ENCODE measurements at places on chromosomes 7 and 10.

GRCh38 chr7:148625342-148625741, 34.8 kb downstream of the C7orf33 start:
- DNase-seq: no peak

DNA sequence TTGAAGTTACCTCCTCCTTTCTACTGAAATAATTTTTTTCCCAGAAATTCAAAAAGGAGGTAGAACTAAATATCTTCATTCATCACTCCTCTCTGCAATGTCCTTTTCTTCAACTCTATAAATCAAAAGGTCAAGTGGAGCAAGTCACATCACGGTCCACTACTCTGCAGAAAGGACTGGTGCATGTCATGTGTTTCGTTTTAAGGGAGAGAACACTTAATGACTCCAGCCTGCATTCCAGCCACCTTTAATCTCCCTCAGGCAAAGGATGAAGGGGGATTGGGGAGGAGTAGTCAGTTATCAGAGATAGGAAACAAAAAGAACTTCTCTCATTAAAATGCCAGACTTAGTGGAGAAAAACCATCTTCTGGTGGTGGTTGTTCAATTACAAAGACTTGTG, 78.9 kb downstream of the ANK3 start:
- no peak for DNase-seq

- DNase-seq: no peak
These were observed 18.4 kb upstream of the HABP2 start for GRCh38 chr10:113534423-113534822.

DNA sequence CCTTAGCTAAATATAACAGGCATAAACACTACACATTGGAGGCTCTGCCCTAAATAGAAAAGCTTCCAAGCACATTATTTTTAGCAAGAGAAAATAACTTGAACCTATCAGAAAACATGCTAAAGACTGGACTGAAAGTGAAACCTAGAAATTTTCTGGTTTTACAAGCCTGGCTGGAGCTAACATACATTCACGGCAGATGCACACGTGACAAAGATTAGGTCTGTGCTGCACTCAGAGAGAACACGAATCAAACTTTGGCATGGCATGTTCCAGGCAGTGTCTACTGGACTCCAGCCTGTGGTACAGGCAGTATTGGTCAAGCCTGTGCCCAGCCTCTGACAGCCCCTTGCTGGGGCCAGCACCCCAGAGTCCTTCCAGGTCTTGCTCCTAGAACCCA, 94.1 kb upstream of the PCBD1 start:
- no peak for DNase-seq

GRCh38 chr7:102429141-102429899, 4.1 kb upstream of the ORAI2 start:
- no peak for DNase-seq

DNA sequence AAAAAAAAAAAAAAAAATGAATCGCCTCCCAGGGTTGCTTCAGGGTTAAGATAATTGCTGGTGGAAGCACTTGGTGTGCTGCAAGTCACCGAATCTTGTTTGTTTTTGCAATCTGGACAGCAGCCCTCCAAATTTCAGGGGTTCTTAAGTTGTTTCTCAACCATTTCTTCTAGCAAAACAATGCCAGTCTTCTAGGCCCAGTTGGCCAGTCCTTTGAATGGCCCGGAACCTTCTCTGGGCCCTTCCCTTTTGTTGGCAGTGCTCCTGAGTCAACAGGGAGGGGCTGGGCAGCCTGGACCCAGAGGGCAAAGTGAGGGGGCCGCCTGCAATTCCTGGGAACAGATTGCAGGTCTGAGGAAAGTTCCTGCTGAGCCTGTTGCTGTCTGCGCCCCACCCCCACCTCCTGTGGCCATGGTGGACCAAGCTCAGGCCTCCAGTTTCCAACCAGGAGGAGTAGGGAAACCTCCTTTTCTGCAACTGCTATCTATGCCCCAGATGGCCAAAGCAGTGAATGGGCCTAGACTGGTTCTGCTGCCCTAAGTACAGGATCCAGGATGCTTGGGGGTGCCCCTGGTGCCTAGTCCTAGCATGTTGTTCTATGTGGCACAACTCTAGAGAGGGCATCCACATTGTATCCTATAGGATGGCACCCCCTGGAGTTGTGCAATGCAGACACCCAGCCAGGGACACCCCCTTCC, 31.4 kb upstream of the PDCD4 start:
- no peak for DNase-seq

GRCh38 chr10:71297343-71297742, 21.7 kb upstream of the SLC29A3 start:
- no peak for DNase-seq

DNA sequence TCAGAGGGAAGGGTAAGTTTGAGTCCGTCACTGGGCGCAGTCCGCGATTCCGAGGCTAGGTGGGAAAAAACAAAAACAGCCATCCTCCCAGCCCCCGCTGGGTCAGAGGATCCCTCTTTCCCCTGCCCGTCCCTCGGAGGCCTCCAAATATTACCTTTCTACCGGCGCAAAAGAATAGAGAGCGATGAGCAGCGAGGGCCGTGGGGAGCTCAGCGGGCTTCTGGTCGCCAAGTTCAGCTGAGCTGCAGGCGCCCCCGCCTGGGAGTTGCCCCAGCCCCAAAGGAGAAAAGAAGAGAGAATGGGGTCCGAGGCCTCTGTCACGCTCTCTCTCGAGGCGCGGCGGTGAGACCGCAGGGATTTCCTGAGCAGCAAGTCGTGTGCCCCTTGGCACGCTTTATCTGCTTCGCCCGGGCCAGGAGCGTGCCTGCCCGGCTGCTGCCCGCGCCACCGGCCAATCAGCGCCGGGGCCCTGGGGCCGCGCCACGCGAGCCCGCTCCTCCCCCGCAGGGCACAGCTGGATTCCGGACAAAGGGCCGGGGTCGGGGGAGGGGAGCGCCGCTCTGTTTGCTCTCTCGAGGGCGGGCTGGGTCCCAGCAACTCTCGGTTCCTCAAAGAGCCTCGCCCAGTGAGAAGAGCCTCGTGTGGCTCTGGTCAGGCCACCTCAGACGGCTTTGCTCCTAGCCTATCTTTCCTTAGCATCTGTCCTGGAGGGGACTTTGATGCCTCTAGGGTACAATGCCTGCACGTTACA, at the start of gene NEUROG3:
NEUROG3 (minus strand) TSS at position 367 of the 751 bp plus-strand sequence. CDS start 379 bp downstream, outside the sequence.
- no peak for DNase-seq

DNA sequence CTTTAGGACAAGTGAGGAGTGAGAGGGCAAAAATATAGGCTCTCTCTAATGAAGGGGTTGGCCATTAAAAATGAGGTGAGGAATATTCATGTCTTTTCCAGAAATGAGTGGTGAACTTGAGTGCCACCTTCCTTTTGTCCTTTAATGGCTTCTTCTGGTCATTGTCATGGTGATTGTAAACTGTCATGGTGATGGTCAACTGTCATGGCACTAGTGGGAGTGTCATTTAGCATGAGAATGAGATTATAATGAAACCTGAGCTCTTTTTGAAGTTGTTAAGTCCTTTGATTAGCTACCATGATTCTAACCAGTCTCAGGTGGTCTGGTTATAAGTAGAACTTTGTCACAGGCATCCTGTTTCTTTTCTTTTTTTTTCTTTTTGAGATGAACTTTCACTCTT, 524.4 kb downstream of the NEBL start:
- DNase-seq: no peak

DNA sequence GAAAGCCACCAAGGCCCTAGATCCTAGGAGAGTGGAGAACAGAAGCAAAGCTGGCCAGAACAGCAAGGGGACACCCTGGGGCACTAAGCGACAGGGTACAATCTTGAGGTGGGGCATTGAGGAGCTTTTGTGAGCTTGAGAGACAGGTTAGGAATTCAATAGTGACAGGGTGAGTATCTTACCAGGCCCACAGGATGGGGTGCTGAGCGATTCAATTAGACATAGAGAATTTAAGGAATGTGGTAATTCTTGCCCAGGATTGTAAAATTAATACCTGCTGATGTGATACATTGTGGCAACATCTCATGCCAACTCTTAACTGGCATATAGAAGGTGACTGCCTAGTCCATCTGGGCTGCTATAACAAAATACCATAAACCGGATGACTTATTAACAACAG, 14.0 kb downstream of the RBP3 start:
- DNase-seq: no peak

GRCh38 chr7:89661876-89662275, 492.4 kb upstream of the STEAP1 start:
- DNase-seq: no peak

DNA sequence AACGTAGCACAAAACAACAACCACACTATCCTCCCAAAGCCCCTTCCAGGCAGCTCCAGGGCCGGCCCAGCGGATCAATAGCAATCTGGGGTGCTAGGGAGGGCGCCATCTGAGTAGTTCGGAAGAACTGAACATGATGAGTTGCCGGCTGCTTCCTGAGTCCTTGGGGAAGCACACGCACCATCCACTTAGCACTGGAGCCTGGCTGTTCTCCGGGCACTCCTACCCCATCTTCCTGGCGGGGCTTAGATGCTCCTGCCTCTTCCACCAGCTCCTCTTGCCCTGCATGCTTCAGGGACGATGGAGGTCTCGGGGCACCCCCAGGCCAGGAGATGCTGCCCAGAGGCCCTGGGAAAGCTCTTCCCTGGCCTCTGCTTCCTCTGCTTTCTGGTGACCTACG, at the start of gene KCNK18:
KCNK18 (plus strand) TSS at position 301 of the 400 bp plus-strand sequence; CDS start at position 301, 0 bp downstream.
- no peak for DNase-seq

GRCh38 chr10:95998255-95998784, 45.1 kb upstream of the CCNJ start:
- DNase-seq: no peak

- DNase-seq: no peak
These were observed 6.5 kb downstream of the INPP5A start for GRCh38 chr10:132543916-132544743.

GRCh38 chr7:23247603-23248335, 1.2 kb downstream of the GPNMB start:
- DNase-seq: no peak

DNA sequence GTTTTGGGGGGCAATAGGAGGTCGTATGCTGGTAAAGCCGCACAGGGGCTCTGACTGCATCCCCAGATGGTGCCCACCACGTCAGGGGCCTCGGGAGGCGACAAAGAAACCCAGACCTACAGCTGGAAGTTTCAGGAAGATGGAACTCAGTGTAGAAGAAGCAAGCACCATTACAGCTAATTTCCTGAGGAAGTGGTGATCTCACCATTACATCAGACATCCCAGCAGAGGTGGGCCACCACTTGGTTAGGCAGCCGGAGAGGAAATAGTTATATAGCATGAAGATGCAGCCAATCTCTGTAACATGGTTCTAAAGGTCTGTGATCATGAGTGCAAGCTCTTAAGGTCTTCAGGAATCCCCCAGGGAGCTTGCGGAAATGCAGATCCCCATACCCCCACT, 127.3 kb upstream of the PCBD1 start:
- no peak for DNase-seq

DNA sequence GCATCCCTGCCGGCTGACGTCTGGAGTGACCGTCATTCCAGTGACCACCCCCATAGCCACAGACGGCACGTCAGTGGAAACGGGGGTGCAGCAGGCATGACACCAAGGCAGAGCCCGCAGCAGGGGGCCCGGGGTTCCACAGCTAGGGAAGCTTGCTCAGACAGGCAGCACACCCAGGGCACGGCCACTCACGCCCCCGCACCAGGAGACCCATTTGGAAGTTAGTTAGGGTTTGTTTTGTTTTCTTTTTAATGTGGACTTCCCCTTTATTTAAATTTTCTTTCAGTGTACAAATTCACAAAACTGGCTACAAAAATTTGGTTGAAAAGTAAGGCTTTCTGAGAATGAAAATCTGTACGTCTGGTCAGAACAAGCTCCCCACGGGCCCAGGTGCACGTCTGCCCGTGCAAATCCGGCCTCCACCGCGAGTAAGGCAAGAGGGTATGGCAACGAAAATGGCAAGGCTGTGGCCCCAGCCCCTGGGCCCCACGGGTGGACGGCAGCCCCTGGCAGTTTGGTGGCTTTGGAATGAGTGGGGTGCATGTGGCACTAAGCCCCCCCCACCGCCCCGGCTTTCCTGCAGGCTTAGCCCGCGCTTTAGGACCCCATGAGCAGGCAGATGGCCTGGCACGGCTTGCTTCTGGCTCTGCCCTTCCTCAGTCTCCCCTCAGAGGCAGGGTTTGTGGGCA, 124.2 kb downstream of the FAM53B start:
- DNase-seq: no peak

DNA sequence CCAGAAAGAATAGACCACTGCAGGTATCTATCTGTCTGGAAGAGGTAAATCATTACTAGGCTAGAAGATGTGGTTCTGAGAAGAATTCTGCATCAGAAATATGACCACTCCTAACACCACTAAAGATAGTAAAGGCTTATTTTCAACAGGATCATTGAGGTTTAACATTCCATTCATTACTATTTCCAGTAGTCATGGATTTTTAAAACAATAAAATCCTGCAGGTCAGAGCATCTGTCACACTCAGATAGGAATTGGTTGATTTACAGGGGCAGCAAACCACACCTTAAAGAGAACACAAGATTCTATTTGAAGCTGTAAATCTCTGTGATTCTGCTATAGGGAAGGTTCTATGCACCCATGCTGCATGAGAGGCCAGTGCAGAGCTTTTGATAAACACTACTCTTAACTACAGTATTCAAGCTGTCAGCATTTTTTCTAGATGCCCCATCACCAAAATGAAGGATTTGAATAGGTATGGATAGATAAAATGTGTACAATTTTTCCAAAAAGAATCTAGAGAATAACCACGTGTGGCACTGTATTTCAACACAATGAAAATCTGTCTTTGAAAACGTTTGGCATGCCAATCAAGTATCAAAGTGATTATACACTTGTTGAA, 14.6 kb downstream of the LRRC17 start:
- DNase-seq: no peak

DNA sequence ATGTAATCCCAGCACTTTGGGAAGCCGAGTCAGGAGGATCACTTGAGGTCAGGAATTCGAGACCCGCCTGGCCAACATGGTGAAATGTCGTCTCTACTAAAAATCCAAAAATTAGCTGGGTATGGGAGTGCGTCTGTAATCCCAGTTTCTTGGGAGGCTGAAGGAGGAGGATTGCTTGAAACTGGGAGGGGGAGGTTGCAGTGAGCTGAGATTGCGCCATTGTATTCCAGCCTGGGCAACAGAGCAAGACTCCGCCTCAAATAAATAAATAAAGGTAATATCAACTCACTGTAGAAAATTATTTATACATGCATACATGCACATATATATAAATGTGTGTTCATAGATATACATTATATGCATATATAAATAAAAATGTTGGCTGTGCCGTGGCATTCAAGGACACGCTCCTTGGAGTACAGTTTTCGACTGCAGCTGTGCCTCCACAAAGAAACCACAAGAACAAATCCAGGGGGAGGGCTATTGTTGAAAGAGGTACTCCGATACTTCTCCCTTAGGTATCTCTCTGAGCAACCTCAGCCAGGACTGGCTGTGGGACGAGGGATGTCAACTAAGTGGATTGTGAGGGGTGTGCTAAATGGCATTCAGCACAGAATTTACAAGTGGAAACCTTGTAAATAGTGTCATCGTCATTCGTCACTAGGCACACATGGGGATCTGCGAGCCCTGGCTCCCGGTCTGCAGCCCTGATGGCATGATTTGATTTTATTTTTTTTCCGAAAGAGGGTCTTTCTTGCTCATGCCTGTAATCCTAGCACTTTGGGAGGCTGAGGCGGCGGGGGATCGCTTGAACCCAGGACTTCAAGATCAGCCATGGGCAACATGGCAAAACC, 49.3 kb downstream of the HIP1 start:
- no peak for DNase-seq

GRCh38 chr7:156889746-156890145, 3.2 kb downstream of the LMBR1 start:
- no peak for DNase-seq
